ENCODE measurements at places on chromosomes 7 and 10.
A peak's percentile ranks its signal among the peaks of the same experiment; 100 is the strongest.

GRCh38 chr10:77578583-77579227, 58.9 kb downstream of the KCNMA1 start:
- DNase-seq, result peak; percentile 77

- DNase-seq, result no peak
Observed at GRCh38 chr7:147980826-147981813, 609.4 kb upstream of the C7orf33 start.

- DNase-seq, result no peak
Observed at GRCh38 chr10:110574420-110574819, 6.9 kb downstream of the SMC3 start.

GRCh38 chr7:2717293-2718261, 29.6 kb downstream of the AMZ1 start:
- DNase-seq, result peak; percentile 67

DNA sequence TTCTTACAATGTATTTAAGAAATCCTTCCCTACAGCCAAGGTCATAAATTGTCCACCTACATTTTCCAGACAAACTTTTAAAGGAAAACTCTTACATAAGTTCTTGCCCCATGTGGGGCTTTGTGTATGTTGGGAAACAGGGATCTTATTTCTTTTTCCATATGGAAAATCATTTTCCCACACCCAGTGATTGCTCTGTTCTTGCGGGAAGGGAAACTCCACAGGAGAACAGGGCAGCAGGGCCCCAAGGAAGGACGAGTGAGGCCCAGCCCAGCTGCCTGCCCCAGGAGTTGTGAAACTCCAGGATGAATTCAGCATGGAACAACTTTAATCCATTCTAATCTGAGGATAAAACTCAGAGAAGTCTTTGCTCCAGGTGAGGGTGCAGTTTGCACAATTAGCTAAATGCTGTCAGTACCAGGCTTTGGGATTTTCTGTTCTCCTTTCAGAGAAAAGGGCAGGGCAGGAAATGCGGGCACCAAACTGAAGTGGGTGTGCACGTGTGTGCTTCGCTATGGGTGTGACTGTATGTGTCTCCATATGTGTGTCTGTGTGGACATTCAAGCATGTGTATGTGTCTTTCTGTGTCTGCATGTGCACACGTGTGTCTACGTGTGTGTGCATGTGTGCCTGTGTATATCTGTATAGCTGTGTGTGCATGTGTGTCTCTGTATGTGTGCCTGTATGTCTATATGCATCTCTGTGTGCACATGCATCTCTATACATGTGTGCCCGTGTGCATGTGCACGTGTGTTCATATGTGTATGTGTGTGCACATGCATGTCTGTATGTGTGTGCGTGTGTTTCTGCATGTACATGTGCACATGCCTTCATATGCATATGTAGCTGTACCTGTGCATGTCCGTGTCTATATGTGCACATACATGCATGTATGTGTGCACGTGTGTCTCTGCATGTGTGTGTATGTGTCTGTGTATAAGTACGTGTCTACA, 102.0 kb upstream of the FAM20C start:
- peak; percentile 75 for DNase-seq

DNA sequence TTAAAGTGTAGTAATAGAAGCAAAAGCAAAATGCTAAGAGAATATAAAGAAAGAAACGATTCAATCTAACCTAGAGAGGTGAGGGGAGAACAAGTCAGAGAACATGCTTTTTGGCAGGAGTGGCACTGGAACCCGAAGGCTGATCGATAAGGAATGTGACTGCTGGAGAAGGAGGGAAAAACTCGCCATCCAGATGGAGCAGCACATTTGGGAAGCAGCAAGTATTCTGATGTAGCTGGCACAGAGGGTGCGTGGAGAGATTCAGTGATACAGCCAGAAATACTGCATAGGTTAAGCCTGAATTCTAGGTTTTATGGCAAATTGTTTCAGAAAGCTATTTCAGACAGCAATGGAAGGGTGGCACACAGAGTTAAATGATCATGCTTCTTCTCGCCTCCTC, 42.0 kb downstream of the USP6NL start:
- DNase-seq, result no peak

DNA sequence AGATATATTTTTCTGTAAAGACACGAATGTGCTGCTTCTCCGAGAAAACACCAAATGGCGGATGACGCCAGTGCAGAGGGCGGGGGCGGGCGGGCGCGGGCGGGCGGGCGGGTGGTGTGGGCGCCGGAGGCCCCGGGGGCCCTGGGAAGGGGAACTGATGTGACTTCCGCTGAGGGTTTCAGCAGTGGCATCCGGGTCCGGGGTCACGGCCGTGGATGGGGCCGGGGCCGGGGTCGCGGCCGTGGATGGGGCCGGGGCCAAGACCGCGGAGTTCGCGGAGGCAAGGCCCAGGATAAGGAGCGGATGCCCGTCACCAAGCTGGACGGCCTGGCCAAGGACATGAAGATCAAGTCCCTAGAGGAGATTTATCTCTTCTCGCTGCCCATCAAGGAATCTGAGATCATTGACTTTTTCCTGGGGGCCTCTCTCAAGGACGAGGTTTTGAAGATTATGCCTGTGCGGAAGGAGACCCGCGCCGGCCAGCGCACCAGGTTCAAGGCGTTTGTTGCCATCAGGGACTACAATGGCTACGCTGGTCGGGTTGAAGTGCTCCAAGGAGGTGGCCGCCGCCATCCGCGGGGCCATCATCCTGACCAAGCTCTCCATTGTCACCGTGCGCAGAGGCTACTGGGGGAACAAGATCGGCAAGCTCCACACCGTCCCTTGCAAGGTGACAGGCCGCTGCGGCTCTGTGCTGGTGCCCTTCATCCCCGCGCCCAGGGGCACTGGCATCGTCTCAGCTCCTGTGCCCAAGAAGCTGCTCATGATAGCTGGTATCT, 20.3 kb upstream of the IGF2BP3 start:
- peak; percentile 42 for DNase-seq

- no peak for DNase-seq
Observed at GRCh38 chr7:141511676-141512396, 39.4 kb upstream of the AGK start.

GRCh38 chr7:7554649-7555575, 11.8 kb upstream of the MIOS start:
- peak; percentile 38 for DNase-seq

DNA sequence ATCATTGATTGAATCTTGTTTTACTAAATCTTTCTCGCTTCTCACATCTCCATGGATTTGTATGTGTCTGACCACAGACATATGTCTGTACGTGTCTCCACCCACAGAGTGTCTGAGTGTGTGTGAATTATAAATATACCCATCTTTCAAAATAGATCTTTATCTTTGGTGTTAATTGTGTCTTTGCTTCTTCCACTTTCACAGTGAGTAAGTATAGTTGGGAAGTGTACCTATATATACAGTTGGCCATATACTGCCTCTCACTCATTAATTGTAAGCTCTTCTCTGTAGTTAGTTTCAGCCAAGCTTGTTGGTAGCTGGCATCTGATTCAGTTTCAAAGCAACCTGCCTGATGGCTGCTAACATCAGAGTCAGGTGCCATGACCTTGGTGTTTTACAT, 18.4 kb downstream of the EEPD1 start:
- DNase-seq, result no peak

DNA sequence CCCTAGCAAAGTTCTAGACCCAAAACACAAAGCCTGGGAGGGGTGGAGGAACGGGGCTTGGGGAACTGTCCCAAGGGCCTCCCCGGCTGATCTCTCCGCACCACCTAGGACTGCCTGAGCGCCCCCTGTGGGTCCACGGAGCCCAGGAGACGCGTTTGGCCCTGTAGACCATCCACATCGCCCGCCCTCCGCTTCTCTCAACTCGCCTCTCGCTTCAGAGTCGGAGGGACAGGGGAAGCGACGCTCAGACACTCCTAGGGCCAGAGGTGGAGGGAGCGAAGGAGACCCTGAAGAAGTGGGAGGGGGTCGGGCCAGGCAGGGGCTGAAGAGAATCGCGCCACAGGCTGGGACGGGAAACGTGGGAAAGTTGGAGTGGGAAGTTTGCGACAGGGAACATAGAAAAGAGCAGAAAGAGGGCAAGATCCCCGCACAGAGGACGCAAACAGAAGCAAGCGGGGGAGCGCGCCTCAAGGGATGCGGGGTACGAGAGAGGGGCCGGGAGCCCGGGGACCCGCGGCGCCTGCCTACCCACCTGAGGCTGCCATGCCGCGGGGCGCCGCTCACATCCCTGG, 378 bp downstream of the PIK3AP1 start:
- DNase-seq, result peak; percentile 12

GRCh38 chr10:108545921-108546320, 1377.4 kb downstream of the XPNPEP1 start:
- DNase-seq, result no peak

Measured in EH (cell line).